M059J (cell line): ENCODE measurements at places on chromosomes 12 and 14.

GRCh38 chr14:68562911-68563250 is 230.0 kb downstream of the ZFP36L1 start:
- no peak for DNase-seq

DNA sequence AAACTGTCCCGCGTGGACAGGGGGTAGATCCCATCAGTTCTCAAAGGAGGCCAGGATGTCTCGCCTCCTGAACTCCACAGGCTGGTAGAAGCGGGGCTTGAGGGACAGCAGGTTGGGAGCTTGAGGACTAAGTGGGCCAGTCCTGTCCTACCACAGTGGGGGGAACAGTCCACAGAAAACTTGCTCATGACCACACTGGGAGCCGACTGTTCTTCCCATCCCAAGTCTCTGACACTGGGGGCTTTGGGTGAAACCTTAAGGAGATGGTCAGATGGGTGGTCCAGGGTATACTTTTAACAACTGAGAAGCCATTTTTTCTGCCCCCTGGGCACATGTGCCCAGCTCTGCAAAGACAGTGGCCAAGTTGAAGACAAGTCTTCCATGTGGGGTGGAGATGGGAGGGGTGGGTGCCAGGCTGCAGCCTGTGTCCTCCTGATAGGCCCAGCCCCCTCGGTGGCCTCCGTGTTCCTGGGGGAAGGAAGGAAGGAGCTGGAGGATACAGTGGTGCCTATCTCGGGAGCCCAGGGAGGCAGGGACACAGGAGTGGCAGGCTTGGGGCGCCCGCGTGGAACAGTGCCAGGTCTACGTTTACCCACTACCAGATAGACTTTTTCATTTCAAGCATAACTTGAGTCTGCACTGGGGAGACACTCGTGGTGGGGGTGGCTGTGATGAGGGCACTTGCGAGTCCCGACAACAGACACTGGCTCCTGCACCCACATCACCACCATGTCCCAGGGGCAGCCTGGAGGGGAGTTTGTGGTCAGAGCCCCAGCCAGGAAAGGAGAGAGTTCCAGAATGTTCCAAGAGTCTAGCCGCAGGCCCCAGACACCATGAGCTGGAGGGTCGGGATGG is 14.7 kb downstream of the RHOF start:
- no peak for DNase-seq

DNA sequence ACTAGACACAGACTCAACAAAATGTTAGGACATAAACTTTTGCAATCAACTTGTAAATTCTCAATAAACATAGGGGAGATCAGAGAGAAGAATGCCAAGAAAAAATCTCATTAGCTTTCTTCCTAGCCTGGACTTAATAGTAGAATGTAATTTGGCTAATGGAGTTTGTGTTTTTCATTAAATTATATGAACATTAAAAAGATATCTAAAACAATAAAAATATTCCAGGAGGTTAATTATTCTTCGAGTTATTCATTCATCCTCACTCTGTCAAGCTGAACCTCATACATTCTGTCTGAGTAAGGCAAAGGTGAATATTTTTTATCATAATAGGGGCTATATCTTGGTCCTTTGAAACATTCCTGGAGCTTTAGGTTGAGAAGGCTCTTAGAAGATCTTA is 551.9 kb upstream of the TBX3 start:
- DNase-seq, result no peak

DNA sequence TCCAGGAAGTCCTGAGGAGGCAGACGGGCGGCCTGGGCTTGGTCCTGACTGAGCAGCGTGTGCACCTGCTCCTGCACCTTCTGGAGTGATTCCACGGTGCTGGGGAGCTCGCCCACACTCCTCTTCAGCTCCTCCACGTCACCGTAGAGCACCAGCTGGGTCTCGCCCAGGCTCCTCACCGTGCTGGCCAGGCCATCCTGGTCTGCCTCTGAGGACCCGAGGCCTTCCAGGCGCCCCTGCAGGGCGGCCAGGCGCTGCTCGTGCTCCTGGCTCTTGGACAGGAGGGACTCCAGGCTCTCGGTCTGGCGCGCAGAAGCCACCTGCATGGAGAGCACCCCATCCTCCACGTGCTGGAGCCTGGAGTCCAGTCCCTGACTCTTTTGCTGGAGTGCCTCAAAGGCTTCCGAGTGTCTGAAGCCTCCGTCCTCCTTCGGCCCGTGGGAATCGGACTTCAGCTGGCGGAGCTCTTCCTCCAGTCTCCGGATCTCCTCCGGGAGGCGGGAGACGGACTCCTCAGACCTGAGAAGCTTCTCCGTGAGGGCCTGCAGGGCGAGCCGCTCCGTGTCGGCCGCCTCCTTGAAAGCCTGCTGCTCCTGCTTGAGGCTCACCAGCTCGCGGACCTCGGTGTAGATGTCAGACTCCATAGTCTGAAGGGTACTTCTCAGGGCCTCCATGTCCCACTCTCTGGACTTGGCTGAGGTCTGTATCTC is 8.4 kb downstream of the CKAP4 start:
- no peak for DNase-seq

GRCh38 chr14:79395061-79395460 is 816.2 kb downstream of the DIO2 start:
- peak; percentile 27 for DNase-seq

- peak; percentile 3 for DNase-seq
Measured at GRCh38 chr14:79516009-79516408, 695.3 kb downstream of the DIO2 start.

DNA sequence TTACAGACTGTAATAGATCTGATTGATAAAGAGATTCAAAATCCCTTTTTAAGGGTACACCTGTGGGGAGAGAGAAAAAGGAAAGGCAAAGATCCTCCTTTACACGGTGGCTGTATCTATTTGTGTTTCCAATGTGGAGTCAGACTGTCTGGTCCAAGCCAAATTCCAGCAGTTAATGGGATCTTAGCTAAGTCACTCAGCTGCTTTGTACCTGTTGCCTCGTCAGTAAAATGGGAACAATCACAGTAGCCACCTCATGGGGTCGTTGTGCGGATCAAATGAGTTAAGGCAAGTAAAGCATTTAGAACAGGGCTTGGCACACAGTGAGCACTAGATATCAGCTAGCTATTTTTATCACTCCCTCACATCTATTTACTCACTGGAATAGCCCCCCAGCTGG is 46.9 kb downstream of the EFCAB11 start:
- no peak for DNase-seq

DNA sequence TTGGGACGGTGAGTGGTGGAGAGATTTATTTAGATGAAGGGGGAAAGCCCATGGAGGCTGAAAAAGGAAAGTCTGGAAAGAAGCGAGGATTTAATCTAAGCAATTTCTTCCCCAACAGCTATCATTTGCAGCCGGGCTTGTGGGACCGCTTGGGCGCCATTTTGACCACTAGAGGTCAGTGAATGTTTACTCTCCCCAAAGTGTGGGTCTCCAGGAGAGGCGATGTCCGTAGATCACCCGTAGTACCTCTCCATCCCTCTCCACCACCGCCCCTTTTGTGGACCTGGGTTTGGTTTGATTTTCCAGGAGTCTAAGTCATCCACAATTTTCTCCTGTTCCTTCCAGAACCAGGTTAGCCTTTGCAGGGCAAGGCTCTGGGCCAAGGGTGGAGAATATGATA is 91.2 kb upstream of the PARP11 start:
- DNase-seq, result peak; percentile 15
